Progenitor cell of endocrine pancreas (in vitro differentiated cells): ENCODE measurements at places on chromosomes 13 and 19.
A peak's percentile ranks its signal among the peaks of the same experiment; 100 is the strongest.

GRCh38 chr13:64293923-64294322 is 2878.3 kb upstream of the PCDH20 start:
- no peak for DNase-seq

DNA sequence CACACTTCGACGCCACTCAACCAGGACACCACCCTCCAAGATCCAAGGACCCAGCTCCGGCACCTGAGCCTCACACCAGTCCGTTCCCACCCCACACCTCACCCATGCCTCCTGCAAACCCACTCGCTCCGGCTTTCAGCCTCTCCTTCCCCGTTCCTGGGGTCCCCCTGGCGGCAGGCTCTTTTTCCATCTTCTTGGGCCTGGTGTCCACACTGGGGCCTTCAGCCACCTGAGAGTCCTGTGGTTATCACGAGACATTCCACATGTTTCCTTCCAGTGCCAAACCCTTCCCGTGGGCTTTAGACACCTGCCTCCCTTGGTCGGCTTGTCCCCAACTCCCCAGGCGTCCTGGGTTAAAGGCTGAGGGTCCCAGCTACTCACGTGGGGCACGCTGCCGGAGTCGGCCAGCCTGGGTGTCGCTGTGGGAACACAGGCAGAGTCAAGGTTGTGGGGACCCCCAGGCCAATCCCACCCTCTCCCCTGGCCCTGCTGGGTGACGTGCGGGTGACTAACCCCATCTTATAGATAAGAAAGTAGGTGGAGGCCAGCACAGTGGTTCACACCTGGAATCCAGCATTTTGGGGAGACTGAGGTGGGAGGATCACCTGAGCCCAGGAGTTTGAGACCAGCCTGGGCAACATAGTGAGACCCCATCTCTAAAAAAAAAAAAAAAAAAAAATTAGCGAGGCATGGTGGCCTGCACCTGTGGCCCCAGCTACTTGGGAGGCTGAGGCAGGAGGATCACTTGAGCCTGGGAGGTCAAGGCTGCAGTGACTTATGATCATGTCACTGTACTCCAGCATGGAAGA is 1.9 kb downstream of the JSRP1 start:
- DNase-seq, result peak; percentile 66

DNA sequence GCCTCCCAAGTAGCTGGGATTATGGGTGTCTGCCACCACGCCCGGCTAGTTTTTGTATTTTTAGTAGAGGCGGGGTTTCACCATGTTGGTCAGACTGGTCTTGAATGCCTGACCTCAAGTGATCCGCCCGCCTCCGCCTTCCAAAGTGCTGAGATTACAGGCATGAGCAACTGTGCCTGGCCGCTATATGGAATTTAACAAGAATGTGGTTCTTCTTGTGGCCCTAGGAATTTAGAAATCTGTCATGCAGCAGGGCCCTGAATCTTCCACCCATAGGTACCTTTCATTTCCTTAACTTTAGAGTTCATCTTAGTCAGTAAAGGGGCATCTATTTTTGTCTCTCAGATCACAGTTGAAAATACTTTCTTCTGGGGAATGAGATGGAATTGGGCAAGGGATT is 25.6 kb upstream of the NDFIP2 start:
- no peak for DNase-seq

GRCh38 chr13:112634102-112634501 is 46.1 kb upstream of the TUBGCP3 start:
- no peak for DNase-seq

GRCh38 chr13:91358387-91358782 is 10.9 kb downstream of the MIR17HG start:
- no peak for DNase-seq
